GM04504 (cell line): ENCODE measurements at places on chromosomes 12 and 14.

GRCh38 chr12:71071536-71072097, 86.2 kb downstream of the TSPAN8 start:
- no peak for DNase-seq

DNA sequence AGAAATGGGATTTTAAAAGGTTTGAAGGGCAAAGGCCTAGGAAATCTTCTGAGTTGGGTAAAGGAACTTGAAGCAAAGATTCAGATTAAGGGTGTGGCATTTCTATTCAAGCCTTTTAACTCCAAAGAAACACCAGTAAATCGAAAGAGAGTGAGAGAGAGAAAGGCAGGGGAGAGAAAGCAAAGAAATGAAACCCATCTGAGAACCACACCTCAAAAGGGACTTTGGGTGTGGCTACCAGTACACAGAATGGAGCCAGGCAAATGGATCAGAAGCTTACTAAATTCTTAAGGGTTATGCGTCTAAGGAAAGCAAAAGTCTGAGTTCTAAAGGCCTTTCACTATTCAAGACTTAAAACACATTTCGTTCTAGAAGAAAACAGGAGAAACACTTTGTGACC, 277.4 kb downstream of the BCL11B start:
- DNase-seq = no peak

- DNase-seq = no peak
These were observed 5.0 kb upstream of the COX6A1 start for GRCh38 chr12:120432772-120433525.

DNA sequence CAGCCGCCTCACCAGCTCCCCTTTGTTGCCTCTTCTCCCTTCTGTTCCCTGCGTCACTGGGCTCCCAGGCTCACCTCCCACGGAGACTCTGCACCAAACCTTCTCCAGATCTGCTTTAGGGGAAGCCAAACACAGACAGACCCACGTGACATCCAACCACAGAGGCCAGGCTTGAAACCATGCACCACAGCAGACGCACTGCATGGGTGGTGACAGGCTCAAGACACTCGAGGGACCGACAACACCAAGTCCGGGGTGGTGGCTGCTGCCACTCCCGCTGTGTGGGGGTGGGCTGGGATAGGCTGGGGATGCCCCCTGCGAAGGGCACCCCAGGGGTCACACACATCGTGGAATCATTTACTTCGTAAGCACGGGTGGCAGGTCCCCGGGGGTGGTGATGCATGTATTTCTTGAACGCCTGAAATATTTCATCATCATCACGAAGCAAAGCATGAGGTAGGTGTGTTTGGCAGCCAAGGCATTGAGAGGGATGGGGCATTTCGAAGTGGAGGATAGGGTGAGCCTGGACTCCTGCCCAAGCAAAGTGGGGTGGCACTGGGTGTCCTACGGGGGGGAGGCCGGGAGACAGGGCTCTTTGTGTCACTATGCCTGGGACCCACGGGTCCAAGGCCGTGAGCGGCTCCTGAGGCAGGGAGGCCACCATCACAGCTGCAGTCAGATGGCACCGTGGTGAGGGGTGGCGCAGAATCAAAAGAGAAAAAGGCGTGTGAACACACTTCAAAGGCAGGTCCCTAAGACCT, 66.8 kb upstream of the RFLNA start:
- DNase-seq = no peak

- no peak for DNase-seq
These were observed 3.7 kb downstream of the NFKBIA start for GRCh38 chr14:35400648-35401421.

GRCh38 chr12:109928058-109928656, 28.1 kb downstream of the TCHP start:
- DNase-seq = no peak

DNA sequence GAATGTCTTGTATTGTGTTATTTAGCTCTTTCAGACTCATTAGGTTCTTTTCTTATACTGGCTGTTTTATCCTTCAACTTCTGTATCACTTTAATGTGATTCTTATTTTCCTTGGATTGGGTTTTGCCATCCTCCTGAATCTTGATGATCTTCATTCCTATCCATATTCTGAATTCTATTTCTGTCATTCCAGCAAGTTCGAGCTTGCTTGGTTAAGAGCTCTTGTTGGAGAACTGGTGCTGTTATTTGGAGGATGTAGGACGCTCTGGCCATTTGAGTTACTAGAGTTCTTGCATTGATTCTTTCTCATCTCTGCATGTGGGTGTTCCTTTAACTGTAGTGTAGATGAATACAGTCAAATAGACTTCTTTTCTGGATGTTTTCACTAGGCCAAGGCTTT, 142.3 kb upstream of the SLC38A2 start:
- no peak for DNase-seq

- no peak for DNase-seq
These were observed 265.6 kb downstream of the TMEM117 start for GRCh38 chr12:44101475-44101874.

DNA sequence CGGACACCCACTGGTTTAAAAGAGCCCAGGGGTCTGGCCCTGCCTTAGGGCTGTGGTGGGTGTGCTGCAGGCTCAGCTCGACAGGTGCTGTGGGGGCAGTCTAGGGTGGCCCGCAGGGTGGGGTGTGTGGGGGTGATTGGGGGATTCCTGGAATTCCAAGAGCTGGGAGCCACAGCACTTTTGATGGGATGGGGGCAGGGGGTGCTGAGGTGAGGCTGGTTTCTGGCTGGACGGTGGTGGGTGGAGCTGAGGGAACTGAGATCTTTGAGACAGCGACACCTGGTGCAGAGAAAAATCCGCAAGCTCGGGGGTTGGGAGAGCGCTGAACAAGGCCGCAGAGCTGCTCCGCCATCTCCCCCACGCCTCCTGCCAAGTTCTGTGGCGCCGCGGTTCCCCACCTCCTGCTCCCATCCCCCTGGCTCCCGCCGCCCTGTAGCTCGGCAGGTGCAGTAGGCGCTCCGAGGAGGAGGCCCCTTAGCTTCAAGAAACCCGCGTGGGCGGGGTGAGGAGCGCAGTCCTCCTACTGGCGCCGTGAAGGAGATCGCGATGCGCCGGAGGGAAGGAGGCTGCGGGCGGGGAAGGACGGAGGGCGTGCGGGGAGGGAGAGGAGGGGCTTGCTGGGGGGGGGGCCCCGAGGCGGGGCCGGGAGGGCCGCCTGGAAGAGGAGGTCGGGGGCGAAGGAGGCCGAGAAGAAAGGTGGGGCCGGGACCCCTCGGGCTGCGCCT, 1.3 kb upstream of the TEDC1 start:
- peak; percentile 62 for DNase-seq

DNA sequence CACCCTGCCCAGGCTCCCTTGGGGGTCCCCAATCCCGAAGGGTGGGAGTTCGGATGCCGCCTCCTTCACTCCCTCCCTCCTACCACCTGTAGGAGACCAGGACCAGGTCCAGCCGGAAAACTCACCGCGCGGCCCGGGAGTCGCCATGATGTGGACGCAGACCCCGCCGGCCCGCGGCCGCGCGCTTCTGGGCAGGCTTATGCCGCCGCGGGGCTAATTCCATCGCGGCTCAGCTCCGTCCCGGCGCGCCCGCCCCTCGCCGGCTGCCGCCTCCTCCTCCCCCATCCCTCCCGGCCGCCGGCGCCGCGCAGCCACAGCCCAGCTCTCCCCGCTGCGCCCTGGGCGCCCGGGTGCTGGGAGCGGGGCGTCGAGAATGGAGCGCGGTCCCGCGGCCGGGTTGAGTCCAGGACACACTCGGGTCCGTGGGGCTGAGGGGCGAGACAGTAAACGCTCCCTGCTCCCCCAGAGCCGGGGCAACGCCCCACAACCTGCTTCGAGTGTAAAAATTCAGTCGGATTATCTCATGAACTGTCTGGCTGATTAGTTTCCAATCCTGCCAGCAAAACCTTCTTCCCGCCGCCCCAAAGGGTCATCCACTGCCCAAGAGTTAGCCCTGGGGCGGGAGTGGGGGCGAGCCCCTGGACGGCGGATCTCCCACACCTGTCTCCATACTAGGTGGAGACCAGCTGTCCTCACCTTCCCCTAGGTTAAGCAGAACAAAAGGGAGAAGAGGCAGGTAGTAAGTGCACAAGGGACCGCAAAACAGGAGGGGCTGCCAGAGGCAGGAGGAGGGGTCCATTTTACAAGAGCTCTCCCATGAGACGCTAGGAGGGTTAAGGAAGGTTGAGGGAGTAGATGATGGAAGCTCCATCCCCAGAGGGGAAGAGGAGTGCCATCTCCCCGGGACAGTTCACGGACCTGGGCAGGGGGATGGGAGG, at the start of gene ANO2:
ANO2 (minus strand) TSS at position 189 of the 938 bp plus-strand sequence; CDS start at position 147, 42 bp downstream.
- no peak for DNase-seq

GRCh38 chr14:106417224-106418049, 891.1 kb downstream of the TMEM121 start:
- DNase-seq = no peak

DNA sequence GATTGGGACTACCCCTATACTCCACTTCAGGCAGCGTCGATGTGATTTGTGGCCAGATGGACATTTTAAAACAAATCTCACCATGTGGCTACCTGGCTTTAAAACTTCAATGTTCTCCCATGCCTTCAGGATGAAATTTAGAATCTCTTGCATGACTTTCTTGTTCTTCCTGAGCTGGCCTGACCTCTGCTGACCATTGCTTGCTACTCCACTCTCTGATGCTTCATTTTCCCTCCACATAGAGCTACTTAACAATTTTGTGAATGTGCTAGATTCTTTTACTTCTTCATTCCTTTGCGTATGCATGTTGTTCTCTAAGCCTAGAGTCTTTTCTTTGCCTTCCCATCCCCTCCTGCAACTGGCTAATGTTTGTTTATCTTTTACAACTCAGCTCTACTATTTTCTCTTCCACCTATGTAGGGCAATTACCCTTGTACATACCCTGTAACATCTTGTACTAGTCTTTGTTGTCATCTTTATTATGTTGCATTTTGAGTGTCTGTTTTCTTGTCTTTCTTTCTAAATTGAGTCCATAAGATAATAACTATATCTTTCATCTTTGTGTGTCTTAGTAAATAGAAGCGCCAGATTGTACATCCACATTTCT, 41.2 kb downstream of the YLPM1 start:
- DNase-seq = peak; percentile 28

GRCh38 chr14:64673748-64674147, 30.5 kb upstream of the PLEKHG3 start:
- DNase-seq = no peak

GRCh38 chr14:79438696-79439342, 772.5 kb downstream of the DIO2 start:
- no peak for DNase-seq

- DNase-seq = no peak
These were observed 162.1 kb downstream of the ESRRB start for GRCh38 chr14:76537906-76538647.

DNA sequence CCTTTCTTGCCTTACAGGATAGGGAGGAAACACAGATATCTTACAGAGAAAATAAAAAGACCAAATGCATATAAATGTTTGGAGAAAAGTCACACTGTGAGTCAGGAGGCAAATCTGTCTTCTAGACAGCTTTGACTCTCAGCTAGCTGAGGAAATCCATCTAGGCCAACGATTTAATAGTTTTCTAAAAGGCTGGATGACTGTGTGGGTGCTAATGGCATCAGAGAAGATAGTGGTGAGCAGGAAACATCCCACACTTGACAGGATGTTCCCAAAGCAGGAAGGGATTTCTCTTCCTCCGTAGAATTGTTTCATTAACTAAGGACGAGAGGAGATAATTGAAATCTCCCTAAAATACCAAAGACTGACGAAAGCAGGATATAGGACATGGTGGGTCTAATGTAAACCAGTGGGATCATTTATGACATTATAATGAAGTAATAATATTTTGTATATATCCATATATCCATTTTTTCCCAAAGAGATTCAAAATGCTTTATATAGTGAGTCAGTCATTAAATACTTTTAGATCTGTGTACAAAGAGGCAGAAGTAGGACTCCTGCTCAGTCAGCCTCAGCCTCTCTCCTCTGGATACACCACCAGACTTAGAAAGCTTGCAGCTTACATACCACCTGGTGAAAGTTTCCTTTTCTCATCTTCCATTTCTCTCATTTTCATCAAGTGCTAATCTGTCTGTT, 44.3 kb upstream of the PSMA6 start:
- no peak for DNase-seq

DNA sequence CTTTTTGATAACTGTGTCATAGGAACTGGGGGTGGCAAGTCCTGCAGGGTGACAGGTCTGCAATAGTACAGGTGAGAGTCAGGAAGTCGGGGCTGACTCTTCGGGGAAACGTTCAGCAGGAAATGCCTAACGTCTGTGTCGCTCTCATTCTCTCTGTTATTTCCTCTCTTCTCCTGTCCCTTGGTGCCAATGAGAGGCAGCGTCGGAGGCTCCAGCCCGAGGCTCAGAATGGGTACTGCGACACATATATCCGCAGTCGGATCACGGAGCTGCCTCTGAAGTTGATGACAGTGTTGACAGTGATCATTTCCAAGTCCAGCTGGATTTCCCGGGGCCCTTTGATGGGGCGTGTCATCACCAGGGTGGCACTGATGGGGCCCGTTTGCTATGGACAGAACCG, 2.7 kb upstream of the TC2N start:
- DNase-seq = no peak

- no peak for DNase-seq
These were observed 113.0 kb downstream of the FOXG1 start for GRCh38 chr14:28879573-28879996.

- no peak for DNase-seq
These were observed 82.2 kb downstream of the CHST11 start for GRCh38 chr12:104538891-104539462.

DNA sequence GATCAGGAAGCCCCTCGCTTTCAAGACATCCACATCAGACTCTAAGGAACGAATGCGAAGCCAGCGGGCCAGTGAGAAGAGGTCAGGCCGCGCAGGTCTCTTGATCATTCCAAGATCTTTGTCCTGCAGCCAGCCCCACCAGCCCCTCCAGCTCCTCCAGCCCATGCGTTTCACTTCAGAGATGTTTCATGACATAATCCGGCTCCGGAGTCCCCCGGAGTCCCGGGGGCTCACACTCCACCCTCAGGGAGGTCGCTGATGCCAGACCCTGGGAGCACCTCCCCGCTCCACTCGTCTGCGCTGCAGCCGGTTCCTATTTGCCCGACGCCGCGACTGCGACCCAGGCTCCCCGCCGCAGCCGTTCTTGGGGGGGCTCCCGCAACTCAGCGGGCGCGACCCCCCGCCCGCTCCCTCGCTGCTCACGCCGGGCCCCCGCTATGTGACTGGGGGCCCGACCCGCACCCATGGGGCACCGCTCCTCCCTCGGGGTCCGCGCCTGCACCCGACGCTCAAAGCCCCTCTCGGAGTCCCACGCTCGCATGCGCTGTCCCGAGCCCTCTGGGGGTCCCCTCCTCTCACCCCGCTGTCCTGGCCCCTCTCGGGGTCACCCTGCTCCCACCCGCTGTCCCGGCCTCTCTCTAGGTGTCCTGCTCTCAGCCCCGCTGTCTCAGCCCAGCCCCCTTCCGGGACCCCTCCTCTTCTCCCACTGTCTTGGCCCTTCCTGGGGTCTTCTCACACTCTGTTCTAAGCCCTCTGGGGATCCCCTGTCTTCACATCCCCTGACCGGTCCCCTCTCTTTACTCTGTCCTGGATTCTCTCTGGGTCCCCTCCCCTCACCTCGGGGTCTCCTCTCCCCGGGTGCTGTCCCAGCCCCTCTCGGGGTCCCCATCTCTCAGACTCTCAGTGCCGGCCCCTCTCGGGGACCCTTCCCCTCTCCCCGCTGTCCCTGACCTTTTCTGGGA, 1.1 kb downstream of the TAOK3 start:
- DNase-seq = no peak
